ENCODE measurements at places on chromosomes 1 and 21.
A peak's percentile ranks its signal among the peaks of the same experiment; 100 is the strongest.

GRCh38 chr1:63129184-63129583, 193.2 kb upstream of the FOXD3 start:
- DNase-seq: no peak

DNA sequence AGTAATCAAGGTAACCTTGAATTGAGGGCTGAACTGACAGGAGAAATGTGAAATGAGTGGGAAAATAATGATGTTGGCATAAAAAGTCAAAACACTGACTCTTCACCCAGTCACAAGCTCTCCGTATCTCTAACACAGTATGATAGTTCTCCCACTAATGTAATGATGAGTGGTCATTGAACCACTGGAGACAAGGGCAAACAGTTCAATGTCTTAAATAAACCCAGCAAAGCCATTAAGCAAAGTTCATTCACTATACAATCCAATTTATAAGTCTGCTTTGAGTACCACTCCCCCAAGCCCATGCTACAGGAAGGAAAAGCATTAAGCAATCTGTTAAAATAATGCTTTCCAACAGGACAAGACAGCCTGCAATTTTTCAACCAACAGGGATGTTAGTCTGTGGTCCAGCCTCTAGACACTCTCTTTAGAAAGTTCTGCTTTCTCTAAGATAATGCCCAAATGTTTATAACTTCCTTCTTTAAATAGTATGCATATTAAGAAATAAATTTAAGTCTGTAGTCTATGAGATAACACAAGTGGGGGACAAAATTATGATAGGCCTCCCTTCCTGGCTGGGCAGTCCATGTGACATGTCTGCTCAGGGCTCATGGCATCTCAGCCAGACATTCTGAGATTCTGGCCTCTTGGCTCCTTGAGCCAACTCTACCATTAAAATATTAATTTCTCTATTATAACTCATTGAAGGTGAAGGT, 25.5 kb upstream of the DDAH1 start:
- DNase-seq: no peak

DNA sequence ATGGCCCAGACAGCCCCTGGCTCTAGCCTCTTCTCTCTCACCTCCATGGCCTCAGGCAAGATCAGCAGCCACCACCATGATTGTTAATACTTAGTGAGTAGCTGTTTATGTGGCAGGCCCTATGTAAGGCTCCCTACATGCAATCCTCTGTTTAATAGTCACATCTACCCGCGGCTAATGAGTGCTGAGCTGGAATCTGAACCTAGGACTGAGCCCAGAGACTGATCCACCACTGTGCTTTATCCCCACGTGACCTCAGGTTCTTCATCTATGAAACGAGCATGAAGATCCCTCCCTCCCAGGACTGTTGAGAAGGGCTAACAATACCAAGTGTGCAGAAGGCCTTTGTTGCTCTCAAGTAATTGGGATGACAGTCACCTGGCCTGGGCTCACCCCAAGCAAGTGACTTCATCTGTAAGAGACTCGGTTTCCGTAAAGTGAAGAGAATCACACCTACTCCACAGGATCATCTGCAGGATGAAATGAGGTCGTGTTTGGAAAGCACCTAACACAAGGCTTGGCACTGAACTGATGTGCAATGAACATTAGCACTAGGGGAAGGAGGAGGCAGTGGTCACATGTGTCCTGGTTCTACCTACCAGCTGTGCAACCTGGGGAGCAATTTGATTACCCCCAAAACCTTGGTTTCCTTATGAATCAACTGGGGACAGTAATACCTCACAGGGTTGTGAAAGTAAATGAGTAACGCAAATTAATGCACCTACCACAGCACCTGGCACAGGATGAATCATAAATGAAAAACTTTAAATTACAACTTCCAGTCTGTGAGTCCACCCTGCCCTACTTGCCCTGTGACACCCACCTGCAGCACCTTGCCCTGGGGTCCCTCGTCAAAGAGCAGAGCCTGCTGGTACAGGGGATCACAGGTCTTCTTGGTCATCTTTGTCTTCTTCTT, 37.2 kb downstream of the RIMS3 start:
- no peak for DNase-seq

DNA sequence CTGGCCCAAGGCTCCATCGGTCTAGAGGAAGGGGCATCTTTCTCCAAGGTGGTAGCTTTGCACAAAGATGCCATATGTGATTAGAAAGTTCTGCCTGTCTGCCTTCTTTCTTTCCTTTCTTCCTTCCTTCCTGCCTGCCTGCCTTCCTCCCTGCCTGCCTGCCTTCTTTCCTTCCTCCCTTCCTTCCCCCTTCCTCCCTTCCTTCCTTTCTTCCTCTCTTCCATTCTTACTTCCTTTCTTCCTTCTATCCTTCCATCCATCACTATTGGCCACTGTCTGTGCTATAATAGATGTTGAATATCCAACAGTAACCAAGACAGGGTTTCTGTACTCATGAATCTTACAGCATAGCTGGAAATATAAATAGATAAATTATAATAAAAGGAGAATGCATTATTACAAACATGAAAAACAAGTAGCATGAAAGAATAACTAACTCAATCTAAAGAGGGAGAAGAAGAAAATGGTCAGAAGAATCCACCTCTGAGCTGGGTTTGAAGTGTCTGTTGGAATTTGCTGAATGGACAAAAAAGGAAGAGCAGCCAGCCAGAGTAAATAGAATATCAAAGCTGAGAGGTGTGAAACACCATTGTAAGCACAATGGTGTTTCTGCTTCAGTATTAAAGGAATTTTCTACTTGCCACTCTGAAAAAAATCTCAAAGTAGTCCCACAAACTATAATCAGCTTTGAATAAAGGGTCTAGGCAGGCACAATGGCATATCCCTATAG, 250.6 kb upstream of the NR5A2 start:
- no peak for DNase-seq

DNA sequence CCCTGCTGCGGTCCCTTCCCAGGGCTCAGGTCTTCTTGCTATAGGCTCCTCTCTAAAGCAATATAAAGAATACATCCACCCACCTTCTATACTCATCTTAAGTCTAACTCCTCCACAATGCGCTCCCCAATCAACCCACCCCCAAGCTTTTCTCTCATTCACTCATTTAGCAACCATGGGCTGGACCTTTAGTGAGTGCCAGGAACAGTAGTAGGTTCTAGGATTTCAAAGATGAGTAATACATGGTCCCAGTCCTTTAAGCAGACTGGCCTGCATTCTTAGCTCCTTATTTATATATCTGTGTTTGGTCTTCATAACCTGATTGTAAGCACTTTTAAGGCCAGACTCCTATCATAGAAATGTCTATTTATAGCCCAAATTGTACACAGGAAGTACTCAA, 5.9 kb downstream of the CAMK1G start:
- DNase-seq: no peak

DNA sequence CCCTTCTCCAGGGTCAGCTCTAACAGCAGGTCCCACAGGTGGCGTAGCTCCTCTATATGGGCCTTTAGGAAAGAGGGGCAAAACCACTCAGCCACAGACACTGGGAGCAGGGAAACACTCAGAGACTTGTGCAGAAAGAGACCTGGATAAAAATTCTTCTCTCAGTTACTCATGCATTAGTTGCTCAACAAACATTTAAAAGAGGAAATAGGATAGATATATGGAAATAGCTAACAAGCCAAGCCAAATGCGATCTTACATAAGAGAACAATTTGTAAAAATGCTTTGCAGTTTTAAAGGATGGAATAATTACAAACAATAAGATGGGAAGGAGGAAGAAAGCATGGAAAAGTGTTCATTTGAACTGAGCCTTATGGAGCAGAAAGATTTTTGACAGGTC, 4.9 kb downstream of the SPTA1 start:
- no peak for DNase-seq

GRCh38 chr1:162703708-162704107, 71.4 kb downstream of the DDR2 start:
- no peak for DNase-seq

GRCh38 chr21:34548781-34549376, 36.9 kb upstream of the KCNE1 start:
- DNase-seq: no peak

- peak; percentile 35 for DNase-seq
Measured at GRCh38 chr1:200317236-200317635, 92.6 kb downstream of the ZNF281 start.

- DNase-seq: no peak
Measured at GRCh38 chr1:3161176-3161840, 92.3 kb downstream of the PRDM16 start.

GRCh38 chr21:46597896-46598343, 7.0 kb downstream of the S100B start:
- no peak for DNase-seq

DNA sequence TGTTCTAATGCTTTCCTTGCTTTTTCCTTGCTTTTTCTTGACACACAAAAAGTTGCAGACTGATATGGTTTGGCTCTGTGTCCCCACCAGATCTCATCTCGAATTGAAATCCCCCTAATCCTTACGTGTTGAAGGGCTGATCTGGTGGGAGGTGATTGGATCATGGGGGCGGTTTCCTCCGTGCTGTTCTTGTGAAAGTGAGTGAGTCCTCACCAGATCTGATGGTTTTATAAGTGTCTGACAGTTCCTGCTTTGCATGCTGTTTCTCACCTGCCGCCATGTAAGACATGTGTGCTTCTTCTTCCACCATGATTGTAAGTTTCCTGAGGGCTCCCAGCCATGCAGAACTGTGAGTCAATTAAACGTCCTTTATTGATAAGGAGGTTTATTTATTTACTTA, 11.3 kb downstream of the SPATA17 start:
- DNase-seq: no peak

- peak; percentile 24 for DNase-seq
Measured at GRCh38 chr1:219837274-219837993, 90.9 kb downstream of the SLC30A10 start.

DNA sequence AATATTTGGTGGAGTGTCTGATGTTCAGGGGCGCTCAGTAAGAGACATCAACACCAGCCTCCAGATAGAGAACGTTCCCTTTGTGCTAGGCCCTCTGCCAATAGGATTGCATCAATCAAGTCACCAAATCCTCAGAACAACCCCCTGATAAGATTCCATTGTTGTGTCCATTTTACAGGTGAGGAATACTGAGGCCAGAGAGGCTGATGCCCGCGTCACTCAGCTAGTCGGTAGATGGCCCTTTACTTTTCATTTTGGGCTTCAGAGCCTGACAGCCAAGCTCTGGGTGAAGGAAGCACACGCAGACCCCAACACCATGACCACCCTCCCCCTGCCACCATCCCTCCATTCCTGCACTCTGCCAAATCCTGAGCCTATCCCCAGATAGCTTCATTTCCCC, 406.2 kb downstream of the PTPRU start:
- DNase-seq: no peak

DNA sequence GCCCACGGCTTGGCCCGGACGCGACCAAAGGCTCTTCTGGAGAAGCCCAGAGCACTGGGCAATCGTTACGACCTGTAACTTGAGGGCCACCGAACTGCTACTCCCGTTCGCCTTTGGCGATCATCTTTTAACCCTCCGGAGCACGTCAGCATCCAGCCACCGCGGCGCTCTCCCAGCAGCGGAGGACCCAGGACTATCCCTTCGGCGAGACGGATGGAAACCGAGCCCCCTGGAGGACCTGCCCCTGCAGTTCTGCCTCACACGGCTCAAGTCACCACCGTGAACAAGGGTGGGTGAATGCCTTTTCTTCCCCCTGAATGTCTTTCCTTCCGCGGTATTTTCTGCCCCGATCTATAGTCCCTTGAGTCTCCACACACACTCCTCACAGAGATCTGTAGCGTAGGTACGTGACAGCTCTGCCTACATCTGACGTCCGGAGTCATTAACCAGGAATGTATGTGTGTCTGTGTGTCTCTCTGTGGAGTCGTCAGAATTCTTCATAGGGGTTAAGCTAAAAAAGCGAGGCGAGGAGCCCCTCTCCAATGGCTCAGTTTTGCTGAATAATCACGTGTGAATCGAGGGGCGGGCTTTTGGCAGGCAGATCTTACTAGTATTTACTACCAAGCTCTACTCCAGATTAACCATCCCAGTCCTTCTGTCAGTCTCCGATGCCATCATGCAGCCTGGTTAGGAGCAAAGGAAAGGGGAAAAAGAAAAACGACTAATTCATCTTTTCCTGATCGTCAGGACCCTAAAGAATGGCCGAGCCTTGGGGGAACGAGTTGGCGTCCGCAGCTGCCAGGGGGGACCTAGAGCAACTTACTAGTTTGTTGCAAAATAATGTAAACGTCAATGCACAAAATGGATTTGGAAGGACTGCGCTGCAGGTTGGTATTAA, at the start of gene CDKN2C:
CDKN2C (plus strand) TSS at position 635 of the 898 bp plus-strand sequence; CDS start at position 759, 124 bp downstream.
- DNase-seq: peak; percentile 72

GRCh38 chr1:207944571-207944970, 33.6 kb upstream of the CD34 start:
- DNase-seq: no peak

- DNase-seq: no peak
Measured at GRCh38 chr1:202012544-202013478, 2.4 kb downstream of the ELF3 start.

DNA sequence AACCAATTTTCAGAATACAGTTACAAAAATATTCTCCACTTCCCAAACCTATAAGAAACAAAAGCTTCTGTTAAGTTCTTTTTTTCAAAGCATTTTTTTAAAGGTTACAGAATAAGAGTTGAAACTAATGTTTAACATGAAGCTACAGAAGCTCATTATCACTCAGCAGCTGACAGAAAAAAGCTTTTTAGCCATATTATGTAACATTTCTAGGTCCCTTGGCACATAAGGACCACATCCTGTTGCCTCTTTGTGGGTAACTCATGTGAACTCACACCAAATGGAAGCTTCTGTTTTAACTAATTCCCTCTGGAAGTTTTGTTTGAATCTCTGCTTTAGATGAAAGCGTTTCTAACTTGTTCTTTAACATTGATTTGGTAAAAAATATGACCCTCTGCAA, 242.5 kb upstream of the TMPRSS15 start:
- no peak for DNase-seq

DNA sequence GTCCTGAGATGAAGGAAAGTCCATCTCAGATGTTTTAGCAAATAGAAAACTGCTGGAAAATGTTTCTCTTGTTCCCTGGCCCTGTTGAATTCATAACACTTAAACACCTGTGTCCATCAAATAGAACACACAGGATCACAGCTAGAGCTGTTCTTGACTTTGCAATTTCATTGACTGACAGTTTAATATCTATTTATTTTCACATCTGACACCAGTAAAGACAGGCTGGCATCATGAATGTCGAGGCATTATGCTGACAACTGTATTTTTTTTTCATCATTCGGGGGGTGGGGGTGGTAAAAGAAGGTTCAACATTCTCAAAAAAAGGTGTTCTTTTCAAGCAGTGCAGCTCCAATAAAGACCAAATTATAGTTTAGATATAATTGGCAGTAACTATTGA, 591.2 kb upstream of the PTBP2 start:
- no peak for DNase-seq

DNA sequence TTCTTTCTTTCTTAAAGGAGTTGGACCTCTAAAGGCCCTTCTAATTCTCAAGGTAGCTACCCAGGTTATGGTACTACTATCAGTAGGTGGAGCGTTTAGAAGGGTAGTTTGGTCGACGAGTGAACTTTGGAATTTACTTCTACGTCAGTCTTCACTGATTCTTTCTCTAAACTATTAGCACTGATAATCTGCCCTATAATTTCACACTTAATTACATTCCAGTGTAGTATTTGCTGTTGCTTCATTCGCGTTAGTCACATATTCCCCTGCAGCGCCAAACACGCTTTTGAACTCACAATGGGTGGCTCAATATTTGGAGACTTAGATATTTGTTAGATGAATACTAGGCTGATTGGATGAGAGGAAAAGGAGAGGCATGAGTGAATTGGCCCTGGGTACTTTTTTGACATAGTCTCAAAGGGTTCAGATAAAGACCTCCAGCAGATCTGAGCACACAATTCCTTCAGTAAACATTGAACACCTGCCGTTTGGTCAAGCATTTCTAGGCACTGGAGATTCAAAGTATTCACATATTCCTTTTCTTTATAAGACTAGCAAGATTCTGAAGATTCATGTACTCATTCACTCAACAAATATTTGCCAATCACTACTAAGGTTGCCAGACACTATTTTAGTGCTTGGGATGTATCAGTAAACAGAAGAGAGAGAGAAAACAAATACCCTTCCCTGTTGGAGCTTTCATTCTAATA, 929 bp upstream of the FOXJ3 start:
- peak; percentile 35 for DNase-seq
